Left hindlimb (tissue), 1 donor: ENCODE measurements at places on chromosomes 1 and 21.

DNA sequence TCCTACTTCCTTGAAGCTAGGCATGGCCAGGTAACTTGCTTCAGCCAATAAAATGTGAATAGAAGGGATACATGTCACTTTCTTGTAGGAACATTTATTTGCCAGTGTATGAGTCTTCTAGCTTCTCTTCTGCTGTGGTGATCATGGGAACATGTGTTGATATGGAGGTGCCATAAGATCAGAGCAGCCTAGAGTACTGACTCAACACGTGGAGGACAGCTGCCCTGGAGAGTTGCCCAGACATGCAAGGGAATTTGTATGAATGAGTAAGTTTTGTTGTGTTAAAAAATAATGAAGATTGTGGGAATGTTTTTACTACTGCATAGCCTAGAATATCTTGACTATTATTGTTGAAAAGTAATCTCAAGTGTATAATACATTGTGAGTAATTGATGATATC is 502.3 kb downstream of the NUF2 start:
- no peak for DNase-seq

DNA sequence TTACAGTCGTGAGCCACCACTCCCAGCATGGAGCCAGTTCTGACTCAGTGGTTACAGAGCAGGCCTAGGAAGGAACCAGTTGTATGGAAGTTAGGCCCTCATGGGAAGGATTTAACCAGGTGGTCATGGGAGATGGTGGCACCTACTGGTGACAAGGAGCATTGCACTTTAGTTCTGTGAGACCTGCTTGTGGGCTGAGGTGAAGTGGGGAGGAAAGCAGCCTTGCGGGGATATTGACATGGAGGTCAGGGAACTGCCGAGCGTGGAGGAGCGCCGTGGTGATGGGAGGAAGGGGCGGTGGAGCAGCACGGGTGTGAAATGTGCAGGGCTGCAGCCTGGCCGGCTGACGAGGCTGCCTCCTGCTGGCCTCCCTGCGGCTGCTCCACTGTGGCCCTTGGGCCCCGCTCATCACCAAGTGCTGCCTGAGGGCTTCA is 100.4 kb downstream of the GALNT2 start:
- DNase-seq: no peak

GRCh38 chr1:58256041-58256440 is 290.5 kb downstream of the OMA1 start:
- no peak for DNase-seq

DNA sequence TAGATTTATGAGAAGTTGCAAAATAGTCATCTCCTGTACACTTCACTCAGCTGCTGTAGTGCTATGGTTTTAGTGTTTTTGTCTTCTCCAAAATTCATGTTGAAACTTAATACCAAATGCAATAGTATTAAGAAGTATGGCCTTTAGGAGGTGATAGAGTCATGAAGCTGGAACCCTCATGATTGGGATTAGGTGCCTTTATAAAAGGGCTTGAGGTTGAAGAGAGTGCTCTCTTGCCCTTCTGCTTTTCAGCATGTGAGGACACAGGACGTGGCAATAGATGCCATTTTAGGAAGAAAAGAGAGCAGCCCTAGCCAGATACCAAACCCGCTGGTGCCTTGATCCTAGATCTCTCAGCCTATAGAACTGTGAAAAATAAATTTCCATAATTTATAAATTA is 87.6 kb downstream of the CTH start:
- no peak for DNase-seq

DNA sequence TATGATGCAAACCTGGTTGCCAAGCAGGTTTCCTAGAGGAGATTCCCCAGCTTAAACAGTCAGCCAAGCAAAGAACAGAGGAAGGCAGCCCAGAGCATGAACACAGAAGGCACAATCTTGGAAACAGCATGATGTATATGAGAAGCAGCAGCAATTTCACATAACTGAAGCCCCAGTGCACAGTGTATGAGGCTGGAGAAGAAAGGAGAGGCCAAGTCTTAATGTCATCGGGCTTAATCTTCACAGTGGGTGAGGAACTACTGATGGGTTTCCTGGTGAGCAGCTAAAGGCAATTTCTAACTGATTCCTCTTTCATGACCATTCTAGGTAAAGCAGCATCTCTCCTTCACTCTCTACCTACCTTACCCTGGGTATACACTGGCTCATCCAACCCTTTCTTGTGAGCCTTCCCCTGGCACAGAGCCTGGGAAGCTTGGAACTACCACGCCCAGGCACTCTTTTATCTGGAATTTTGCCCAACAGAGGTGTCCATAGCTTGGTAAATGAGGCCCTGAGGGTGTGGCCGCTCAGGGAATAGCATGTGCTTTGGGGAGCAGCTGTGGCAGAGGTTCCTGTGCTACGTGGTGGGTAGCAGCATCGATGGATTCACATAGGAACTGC is 22.0 kb downstream of the FYB2 start:
- DNase-seq: no peak

- DNase-seq: no peak
Measured at GRCh38 chr1:153613406-153613805, 469 bp upstream of the S100A16 start.

GRCh38 chr1:187733232-187733631 is 904.5 kb downstream of the PLA2G4A start:
- no peak for DNase-seq

DNA sequence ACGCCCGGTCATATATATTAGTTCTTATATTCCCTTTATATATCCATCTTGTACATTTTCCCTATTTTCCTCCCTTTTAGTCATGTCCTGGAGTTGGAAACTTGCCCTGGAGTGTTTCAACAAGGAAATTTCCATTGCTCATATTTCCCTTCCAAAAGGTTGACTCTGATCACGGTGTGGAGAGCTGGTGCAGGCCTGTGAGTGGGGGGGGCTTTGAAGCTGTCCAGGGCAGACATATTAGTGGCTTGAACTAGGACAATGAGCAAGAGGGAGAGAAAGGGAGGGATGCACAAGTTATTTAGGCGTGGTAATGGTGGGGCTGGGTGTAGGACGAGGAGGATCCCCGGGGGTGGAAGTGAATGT is 30.4 kb upstream of the TMEM61 start:
- peak; percentile 50 for DNase-seq

- DNase-seq: no peak
Measured at GRCh38 chr1:77015748-77016341, 148.6 kb downstream of the ST6GALNAC5 start.

DNA sequence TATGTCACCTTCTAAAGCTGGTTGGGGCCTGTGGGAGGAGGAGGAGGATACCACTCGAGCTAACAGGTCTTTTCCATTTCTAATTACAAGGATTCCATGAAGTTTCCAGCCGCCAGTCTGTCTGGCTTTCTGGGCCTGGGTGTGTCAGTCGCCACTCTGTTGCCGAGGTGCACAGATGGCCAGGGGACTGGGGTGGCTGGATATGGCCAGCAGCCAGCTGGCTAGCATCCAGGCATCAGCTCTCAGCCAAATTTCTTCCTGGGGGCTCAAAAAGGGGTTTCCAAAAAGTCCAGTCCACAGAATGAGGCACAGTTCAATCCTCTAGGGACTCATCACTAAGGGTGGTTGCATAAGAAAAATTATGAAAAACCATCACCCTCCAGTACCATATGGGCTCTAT is 32.4 kb downstream of the ITPKB start:
- no peak for DNase-seq

- DNase-seq: no peak
Measured at GRCh38 chr1:234734412-234734835, 124.4 kb upstream of the IRF2BP2 start.

DNA sequence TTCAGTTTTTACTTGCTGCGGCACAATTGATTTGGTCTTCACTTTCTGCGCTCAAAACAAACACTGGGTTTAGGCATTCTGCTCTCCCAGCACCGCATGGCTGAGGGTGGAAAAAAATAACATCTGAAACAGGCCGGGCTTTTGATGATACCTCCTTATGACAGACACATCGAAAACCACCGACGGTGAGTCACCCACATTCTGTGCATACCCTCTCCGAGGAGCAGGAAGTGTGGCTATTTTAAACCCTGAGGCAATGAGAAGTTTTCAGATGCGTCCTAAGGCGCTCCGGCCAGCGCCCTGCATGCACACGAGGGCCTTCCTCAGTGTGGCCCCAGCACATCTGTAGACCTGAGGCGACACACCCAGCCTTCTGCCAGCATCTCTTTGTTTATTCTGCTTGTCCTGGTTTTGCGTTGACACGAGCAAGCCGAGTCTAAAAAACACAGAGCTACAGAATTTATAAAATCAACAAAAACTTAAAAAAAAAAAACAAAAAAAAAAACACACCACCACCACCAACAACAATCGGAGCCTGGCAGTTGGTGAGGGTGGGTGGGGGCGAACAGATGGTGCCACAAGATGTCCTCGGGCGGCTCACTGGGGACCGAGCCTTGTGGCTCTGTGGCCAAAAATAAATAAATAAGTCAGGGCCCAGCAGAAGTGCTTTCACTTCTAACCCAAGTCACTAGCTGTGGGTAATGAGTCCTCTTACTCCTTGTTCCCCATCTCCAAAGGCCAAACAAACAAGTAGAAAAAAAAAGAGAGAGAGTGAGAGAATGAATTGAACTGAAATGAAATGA is 162.6 kb upstream of the IRF2BP2 start:
- DNase-seq: peak; percentile 77
